Aorta (tissue), 5 donors: ENCODE measurements at places on chromosomes 3 and 15. TPM values are rescaled to one million over a fixed set of nuclear protein-coding genes. Genes with fewer than 3 reads are reported as not detected.

DNA sequence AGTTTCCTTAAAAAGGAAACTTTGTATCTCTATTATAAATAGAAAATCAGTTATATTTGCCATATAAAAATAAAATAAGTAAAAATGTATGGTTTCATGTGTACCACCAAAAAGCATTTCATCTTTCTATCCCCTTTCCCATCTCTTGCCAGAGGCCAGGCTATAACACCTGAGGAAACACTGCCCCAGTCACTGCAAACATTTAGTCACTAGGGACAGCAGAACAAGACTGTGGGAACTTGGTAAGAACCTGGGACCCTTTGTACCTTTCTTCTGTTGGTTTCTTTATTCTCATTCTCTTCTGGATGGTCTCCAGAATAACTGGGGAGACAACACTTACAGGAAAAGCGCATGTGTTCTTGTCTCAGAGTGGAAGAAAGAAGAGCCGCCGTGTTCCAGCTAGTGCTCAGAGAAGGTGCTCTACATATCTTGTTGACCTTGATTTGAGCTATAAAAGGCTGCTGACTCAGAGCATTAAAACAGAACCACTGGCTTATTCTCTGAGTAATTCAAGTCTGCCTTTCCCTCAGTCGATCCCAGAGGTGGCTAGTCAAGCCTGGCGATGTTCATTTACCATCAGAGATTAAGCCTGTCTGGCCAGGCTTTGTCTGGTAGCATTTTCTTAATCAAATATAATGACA is 361.6 kb downstream of the RBMS3 start:
- DNase-seq = no peak

COL6A6 gene
- polyA plus RNA-seq = not detected

DNA sequence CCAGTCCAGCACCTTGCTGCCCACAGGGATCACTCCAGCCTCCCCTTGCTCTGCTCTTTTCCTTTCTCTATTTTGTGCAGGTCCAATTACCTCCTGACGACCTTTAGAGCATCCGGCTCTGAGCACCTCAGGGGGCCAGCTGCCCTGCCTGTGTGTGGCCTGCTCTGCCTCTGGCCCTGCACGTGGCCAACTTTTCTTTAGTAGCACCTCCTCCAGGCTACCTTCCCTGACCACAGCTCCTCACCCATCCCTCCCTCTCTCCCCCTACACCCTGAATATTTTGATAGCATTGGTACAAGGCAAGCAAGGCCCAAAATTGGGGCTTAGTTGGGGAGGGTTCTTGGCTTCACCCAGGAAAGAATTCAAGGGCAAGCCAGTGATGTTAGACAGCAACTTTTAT is 66.9 kb upstream of the PRR20G start:
- DNase-seq = no peak

DNA sequence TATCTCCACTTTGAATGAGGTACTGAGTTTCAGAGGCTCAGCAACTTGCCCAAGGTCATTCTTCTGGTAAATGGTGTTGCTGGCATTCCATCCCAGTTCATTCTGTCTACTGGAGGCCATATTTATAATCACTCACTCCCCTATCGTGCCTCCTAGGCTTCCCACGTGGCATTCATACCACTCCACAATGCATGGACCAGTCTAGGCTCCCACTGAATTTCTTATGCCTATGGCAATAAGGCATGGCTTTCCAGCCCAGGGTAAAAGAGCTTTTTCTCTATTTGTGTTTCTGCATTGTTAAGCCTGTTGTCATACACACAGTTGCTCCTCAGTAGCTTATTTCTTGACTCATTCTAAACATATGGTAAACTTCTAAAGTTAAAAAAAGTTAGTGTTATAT is 19.9 kb downstream of the BBX start:
- DNase-seq = no peak

GRCh38 chr3:98573181-98573728 is 20.2 kb downstream of the CPOX start:
- no peak for DNase-seq

ST8SIA2 gene
- polyA plus RNA-seq = not detected

GRCh38 chr3:192835818-192836815 is 81.5 kb downstream of the MB21D2 start:
- DNase-seq = no peak

GRCh38 chr3:188059351-188059750 is 94.6 kb upstream of the LPP start:
- no peak for DNase-seq

GRCh38 chr3:118304557-118304956 is 730.1 kb downstream of the IGSF11 start:
- no peak for DNase-seq

GRCh38 chr3:195122261-195122660 is 148.7 kb downstream of the XXYLT1 start:
- no peak for DNase-seq

ALDH1L1 gene
- 91.2 TPM for polyA plus RNA-seq

- DNase-seq = no peak
Measured at GRCh38 chr3:107684431-107684925, 161.7 kb downstream of the BBX start.

LINGO1 gene
- 1.0 TPM for polyA plus RNA-seq

DNA sequence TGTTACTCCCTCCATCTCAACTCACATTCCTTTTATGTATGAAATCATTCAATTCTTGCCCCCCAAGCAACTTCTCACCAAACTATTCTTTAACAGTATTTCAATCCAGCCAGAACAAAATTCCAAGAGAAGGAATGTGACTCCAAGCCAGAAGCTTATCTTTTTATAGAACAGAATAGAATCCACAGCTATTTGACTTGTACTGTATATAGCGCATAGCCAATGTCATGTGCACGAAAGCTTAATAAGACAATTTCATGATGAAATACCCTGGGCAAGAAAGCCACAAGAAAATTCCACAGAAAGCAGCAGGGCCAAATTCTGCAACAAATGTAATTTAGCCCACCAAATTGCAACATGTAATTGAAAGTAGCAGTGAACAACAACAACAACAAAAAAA is 127.6 kb upstream of the UBE2E2 start:
- DNase-seq = no peak

GRCh38 chr3:182889948-182890629 is 90.2 kb downstream of the DCUN1D1 start:
- no peak for DNase-seq

DNA sequence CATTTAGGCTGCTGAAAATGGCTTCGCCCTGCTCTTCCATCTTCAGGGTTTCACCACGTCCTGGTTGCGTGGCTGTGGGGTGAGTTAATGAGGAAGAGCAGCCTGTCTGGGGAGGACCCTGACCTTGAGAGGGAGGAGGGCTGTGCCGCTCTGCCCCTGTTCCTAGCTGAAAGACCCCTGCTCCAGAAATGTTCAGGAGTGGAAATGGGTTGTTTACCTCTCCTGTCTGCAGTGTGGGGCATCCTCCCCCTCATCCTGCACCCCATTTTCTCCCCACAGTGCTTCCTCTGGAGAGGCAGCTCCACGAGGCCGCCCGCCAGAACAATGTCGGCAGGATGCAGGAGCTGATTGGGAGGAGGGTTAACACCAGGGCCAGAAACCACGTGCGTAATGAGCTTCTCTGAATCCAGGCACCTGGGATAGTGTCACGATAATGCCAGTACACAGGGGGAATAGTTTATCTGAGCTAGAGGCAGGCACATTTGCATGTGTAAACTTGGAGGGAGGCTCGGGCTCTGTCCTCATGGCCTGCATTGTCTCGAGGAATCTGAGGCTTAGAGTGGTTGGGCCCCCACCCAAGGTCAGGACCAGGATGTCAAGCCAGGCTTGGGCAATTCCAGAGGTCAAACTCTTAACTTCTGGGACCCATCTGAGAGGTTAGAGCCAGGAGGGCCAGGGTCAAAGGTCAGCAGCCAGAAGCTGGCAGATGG is 4.0 kb downstream of the ANKDD1A start:
- peak; percentile 33 for DNase-seq

GRCh38 chr3:158109295-158109803 is 540 bp upstream of the RSRC1 start:
- DNase-seq = no peak

XXYLT1 gene
- 5.2 TPM for polyA plus RNA-seq

GRCh38 chr3:76321614-76322013 is 536.3 kb upstream of the ZNF717 start:
- DNase-seq = no peak

GRCh38 chr15:44435893-44436667 is 8.7 kb downstream of the CTDSPL2 start:
- DNase-seq = no peak

XCR1 gene
- not detected for polyA plus RNA-seq

RBMS3 gene
- polyA plus RNA-seq = 26.8 TPM

DNA sequence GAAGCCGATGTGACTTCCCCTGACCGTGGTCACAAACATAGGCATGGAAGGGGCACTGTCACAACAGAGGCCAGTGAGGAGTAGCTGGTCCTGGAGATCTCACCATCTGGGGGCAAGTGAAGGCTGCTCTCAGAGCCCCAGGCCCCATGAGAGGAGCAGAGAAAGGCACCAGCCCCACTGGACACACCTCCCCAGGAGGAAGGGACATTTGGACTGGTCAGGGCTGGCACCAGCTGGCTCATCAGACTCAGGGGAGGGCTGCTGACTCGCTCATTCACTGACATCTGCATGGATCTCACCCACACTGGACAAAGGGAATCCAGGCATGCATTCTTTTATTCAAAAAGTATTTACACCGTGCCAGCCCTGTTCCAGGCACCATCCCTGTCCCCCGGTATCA is 26.8 kb downstream of the ESYT3 start:
- DNase-seq = peak; percentile 35

DNA sequence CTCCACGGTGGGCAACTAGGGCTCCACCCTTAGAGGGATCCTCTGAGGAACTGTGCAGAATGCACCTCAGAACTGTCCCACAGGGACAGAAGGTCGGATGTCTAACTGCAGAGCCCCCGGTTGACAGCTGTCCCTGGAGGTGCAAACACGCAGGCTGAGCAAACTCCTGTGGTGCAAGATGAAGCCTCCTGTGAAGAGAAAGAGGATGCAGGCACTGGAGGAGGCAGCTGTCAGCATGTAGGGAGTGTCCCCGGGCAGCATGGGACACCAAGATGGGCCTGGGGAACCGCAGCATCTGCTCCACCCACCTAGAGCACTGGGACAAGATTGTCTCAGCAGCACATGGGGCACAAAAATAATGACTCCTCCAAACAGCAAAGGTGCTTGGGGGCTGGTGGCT is 258.9 kb downstream of the ABHD5 start:
- DNase-seq = no peak

GRCh38 chr3:9111417-9111816 is 138.0 kb downstream of the SRGAP3 start:
- DNase-seq = no peak

RNF13 gene
- polyA plus RNA-seq = 56.1 TPM

DNA sequence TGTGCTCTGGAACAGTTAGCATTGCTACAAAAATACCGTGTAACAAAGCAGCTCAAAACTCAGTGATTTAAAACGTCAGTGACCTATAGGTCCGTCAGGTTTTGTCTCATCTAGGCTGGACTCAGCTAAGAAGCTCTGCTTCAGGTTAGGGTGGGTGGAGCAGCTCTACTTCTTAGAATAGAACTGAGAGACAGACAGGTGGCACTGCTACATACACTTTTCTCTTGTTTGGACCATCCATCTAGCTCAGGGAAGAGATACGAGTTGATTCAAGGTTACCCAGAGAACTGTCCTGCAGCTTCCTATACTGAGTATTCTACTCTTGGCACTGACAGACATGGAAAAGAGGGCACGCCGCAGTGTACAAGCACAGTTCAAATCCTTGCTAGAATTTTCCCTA is 456.1 kb downstream of the IGSF11 start:
- no peak for DNase-seq

ELL3 gene
- 7.9 TPM for polyA plus RNA-seq

DNA sequence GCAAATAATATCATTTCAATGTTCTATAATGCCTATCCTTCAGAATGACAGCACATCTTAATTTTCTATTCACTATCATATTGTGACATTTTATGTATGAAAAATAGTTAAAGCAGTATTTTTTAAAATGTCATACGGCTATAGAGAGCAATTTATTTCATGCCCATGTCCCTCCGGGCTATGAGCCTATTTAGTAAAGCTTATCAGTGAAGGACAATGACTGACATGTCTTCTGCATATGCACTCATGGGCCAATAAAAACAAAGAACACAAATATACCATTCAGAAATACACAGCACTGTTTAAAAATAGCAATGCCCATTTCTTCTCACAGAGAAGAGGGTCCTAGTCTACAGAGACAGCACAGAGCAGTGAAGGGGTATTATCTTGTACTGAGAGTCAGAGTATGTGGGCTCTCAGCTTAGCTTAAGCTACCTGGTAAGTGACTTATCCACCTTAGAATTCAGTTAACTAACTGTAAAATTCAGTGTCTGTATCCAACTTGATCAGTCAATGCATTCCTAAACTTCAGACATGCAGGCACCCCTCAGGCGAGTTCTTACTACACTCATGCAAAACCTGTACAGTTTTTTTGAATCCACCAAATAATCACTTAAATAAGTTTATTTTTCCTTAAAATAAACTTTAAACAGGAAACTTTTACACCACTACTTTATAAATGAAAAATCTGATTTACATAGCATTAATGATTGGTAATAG is 9.0 kb downstream of the GOLIM4 start:
- DNase-seq = no peak

DNA sequence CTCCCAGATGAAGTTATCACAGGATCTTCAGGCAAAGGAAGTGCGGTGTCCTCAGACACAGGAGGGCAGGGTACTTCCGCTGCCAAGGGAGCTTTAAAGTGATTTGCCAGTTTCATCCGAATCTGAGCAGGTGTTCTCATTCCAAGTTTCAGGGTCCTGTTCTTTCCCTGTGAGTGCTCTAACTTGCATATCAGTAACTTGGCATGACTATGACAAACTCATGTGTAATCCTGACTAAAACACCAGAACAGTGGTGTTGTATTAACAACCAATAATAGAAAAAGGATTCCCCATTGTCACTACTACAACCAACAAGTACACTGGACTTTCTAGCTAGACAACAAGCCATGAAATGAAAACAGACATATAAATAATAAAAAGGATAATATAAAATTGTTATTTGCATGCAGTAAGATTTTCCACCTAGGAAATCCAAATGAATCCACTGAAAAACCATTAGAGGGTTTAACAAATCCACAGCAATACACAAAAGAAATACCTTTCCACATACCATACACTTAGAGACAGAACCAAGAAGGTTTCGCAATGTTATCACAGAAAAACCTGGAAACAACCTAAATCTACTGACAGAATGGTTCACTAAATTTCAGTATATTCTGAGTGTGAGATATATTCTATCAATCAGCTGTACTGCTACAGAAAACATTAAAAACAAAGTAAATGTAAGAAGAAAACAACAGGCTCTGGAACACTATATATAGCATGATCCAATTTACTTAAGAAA is 40.9 kb upstream of the RPL35A start:
- no peak for DNase-seq

DNA sequence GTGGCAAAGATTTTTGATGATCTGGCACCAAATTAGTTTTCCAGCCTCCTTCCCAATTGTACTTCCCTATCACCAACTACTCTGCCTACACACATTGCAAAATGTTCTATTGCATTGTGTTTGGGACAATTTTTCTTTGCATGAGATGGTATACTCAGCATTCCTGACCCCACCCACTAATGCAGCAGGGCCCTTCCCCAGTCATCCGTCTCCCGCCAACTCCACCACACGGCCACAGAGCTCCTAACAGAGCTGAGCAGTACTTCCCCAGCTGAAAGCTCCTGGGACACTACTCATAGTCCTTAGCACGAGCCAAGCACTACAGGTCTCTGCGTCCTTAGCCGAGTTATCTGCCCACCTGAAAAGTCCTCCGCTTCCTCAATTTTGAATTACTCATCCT is 34.2 kb downstream of the TXNRD3 start:
- no peak for DNase-seq

TIGIT gene
- not detected for polyA plus RNA-seq
